ENCODE measurements at places on chromosomes 12 and 14.

- DNase-seq: no peak
These were observed 126.0 kb downstream of the ZFP36L1 start for GRCh38 chr14:68666899-68667298.

- DNase-seq: no peak
These were observed 69.6 kb downstream of the CHST11 start for GRCh38 chr12:104526320-104526719.

GRCh38 chr12:131894981-131895639 is 688 bp downstream of the ULK1 start:
- no peak for DNase-seq

DNA sequence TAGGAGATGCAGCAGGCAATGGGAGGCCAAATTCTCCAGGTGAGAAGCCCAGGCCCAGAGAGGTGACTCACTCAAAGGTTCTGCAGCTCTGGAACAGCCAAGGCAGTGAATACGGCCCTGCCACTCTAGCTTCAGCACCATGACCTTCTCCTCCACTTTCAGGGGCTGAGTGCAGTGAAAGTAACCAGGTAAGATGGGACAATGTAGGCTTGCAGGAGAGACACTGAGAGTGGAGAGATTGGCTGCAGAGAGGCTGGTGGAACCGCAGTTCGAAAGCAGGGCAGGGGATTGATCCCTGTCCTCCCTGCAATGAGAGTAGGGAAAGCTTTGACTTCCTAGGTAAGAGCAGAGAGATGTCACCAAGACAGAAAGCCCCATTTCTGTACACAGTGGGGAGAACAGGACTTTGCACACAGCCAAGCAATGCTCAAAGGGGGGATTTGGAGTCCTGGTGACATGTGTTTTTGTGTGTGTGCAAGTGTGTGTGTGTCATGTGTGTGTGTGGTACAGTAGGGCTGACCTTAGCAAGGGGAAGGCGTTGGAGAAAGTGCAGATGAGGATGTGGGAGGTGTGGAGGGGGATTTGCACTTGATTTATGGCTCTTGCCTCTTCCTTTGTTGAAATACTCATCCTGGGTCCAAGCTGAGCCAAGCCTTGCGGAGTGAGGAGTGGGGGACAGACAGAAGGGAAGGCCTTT is 12.7 kb downstream of the DHRS2 start:
- no peak for DNase-seq

- DNase-seq: no peak
These were observed 20.9 kb downstream of the MORN3 start for GRCh38 chr12:121648458-121649028.

GRCh38 chr12:76018111-76018510 is 13.5 kb downstream of the PHLDA1 start:
- DNase-seq: no peak

GRCh38 chr12:28443337-28443736 is 253.1 kb downstream of the CCDC91 start:
- DNase-seq: peak; percentile 32

GRCh38 chr12:8698132-8698851 is 501 bp downstream of the RIMKLB start:
- no peak for DNase-seq

- peak; percentile 63 for DNase-seq
These were observed 1.8 kb downstream of the TBC1D30 start for GRCh38 chr12:64826234-64826633.

GRCh38 chr12:27707216-27707615 is 3.4 kb upstream of the MRPS35 start:
- DNase-seq: no peak

GRCh38 chr12:24770334-24770733 is 178.6 kb downstream of the BCAT1 start:
- DNase-seq: no peak

- peak; percentile 35 for DNase-seq
These were observed 12.9 kb upstream of the TUBA1A start for GRCh38 chr12:49201595-49202295.

DNA sequence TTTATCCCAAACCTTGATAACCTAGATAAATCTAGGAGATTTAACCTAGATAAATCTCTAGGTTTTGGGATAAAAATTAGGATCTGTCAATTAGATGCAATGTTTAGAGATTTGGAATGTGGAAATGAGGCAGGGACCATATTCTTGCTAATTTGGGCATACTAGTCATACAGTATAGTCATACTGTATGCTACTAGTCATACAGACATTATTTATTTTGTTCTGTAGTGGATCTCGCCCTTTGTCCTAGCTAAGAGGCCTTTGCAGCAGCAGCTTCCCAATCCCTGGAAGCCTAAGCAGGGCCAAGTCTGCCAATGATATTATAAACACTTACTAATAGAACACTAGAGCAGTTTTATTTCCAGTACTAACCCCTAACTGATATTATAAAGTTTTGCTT is 136.4 kb downstream of the CEP128 start:
- DNase-seq: no peak

- DNase-seq: peak; percentile 33
These were observed 38.0 kb downstream of the CHGA start for GRCh38 chr14:92960706-92961566.

DNA sequence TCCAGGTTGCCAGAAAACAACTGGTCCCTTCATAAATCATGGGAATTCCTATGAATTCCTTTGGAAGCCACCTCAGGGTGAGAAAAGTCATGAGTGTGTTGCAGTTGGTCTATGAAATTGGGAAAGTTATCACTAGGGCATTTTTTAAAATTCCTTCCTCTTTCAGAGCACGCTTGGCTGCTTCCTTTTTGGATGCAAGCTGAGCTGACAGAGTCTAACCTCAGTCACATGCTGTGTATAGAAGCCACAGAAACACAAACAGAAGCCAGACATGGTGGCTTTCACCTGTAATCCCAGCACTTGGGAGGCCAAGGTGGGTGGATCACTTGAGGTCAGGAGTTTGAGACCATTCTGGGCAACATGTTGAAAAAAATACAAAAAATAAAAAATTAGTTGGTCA is 21.7 kb upstream of the HELB start:
- no peak for DNase-seq

- DNase-seq: no peak
These were observed 290.7 kb downstream of the RMST start for GRCh38 chr12:97753332-97753731.

DNA sequence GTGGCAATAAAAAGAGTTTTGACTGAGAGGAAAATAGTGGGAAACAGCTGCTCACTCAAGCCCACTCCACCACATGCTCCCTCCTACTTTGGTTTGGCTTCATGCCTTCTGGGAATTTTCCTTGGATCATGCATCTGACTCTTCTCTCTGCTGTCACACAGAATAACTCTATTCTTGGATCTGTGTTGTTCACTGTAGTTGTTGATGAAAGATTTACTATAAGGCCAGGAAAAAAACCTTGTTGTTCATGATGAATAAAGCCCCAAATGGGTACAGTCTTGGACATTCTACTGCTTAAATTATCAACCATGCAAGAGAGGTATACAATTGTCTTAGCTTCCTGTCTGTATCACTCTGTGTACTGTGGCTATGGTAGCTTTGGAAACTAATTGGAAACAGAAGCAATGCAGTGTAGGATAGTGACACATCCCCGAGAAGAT is 70.5 kb downstream of the TMX1 start:
- DNase-seq: no peak

- DNase-seq: no peak
These were observed 144.4 kb upstream of the TMPO start for GRCh38 chr12:98370976-98371375.

- no peak for DNase-seq
These were observed 43.7 kb downstream of the DEGS2 start for GRCh38 chr14:100115726-100116125.

DNA sequence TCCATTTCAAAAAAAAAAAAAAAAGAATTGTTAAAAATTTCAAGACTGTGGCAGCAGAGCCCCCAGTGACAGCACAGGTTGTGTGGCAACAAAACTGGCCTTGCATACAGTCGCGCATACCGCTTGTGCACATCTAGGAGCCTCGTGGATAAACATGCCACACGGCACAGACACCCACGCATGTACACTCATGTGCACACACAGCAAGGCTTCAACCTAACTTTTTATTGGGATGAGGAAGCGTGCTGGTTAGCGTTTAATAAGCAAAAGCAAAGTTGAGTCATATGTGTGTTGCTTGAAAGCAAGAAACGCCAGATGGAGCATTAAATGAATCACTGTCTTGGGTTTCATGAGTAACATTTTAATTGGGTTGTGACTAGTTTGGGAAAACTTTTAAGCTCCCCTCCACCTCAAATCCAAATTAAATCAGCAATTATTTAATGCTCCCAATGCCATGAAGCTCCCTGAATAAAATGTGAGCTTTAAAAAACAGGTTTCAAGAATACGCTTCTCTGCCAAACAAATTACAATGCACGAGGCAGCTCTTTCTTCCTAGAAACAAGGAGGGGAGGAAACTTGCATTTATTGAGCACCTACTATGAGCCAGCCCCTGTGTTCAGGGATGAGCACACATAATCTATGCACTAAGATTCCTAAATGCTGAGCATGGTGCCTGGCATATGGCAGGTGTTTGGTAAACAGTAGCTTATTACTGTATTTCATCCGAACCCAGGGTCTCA is 35.7 kb upstream of the EML1 start:
- no peak for DNase-seq

DNA sequence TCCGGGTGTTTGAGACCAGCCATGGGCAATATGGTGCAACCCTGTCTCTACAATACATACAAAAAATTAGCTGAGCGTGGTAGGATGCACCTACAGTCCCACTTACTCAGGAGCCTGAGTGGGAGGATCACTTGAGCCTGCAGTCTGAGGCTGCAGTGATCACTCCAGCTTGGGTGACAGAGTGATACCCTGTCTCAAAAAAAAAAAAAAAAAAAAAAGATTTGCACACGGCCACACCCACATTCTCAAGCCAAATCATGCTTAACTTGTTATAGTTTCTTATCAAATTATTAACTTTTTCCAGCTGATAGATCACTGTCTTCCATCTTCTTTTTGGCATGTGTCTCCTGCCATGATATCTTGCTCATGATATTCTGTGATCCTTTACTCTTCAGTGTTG is 6.8 kb downstream of the DRAM1 start:
- no peak for DNase-seq

- peak; percentile 39 for DNase-seq
These were observed 6.5 kb downstream of the SLC8B1 start for GRCh38 chr12:113328368-113328889.

- DNase-seq: no peak
These were observed 10.0 kb downstream of the AHNAK2 start for GRCh38 chr14:104968153-104968527.

- DNase-seq: no peak
These were observed 67.0 kb downstream of the FBXW8 start for GRCh38 chr12:116977465-116978380.

- no peak for DNase-seq
These were observed 62.3 kb upstream of the RIN3 start for GRCh38 chr14:92451245-92451644.

DNA sequence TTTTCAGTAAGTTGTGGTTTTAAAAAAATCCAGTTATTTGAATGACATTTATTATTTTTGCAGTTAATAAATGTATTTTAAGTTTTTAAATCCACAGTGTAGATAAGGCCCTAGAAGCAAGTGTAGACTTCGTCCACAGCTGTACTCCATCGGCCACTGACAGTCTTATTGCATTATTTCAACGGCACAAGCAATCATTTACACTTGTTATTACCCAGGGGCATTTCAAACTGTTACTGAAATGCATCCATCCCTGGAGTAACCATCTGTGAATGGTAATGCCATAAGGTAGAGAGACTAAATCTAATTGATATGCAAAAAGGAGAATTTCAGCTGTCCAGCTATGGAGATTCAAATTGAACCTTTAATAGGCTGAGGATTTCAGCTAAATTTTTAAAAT is 48.4 kb downstream of the BICD1 start:
- DNase-seq: no peak

- DNase-seq: no peak
These were observed 135.0 kb downstream of the NCOR2 start for GRCh38 chr12:124432376-124432775.

- DNase-seq: no peak
These were observed 28.3 kb downstream of the TRIM9 start for GRCh38 chr14:51066576-51066975.

- DNase-seq: no peak
These were observed 427.4 kb downstream of the AACS start for GRCh38 chr12:125492354-125493270.

DNA sequence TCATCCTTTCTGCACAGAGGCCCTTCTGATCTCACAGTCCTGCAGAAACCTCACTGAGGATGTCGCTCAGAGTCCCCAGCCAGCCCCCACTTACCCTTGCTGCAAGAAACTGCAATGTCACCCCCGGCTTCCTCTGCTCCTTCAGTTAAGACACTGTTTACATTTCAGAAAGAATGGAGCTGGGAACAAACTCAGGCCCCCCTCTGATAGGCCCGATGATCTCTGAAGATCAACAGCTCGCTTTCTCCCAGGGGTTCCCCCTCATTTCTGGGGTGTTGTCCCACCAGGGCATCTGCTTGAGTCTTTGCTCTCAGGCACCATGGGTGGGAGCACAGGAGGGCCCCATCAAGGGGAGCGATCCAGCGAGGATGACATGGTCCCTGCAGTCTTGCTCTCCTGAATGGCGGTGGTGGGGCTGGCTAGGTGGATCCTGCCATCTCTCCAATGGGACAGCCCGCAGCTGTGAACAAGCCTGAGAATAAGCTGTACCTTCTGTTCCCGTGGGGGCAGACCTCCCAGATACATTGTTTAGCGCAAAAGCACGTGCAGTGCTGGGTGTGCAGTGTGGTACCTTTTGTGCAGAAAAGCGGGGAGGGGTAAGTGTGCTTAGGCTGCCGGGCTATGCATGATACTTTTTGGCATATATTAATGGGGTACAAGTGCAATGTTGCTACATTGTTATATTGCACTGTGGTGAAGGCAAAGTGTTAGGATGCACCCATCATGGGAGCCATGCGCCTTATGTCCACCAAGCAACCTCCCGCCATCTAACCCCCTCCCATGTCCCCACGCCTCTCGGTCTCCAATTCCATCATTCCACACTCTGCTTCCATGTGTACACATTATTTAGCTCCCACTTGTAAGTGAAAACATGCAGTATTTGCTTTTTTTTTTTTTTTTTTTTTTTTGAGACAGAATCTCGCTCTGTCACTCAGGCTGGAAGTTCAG is 6.7 kb upstream of the NCOR2 start:
- DNase-seq: no peak

DNA sequence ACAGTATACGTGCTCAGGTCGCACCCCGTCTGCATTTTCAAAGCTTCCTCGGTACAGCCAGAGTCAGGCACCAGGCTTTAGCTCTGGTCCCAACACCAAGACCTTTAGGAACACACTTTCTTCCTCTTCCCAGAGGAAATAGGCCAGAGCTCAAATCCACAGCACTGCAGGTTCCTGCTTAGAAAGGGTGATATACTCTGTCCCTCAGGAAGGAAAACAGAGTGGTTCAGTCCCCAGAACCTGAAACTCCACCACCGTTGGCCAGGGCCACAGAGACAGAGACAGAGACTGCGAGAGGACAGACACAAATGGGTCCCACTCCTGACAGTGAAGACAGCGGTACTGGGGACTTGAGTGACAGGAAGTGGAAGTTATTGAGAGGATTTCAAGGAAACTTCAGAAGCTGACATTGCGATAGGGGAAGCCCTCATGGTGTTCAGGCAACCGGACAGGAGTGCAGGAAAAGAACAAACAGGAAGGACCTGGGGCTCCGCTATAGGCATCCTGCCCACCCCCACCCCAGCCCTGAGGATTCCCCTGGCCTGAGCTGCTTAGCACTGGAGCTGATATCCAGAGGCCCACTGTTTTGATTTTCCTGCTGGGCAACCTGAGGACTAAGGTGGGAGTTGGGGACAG is 5.5 kb upstream of the KRT8 start:
- DNase-seq: no peak

GRCh38 chr12:72264548-72265175 is 7.5 kb upstream of the TRHDE start:
- DNase-seq: no peak

All from SHP77 (cell line).